Mammary epithelial cell (primary cell): ENCODE measurements at places on chromosomes 16 and 17.

- DNase-seq = peak; percentile 53
Observed at GRCh38 chr17:67156269-67157199, 88.5 kb downstream of the HELZ start.

GRCh38 chr16:51152691-51153576 lies 1.9 kb upstream of the SALL1 start:
- no peak for DNase-seq

GRCh38 chr16:21239646-21240045 lies 6.1 kb downstream of the ANKS4B start:
- DNase-seq = no peak

GRCh38 chr17:9788601-9789000 lies 2.8 kb downstream of the DHRS7C start:
- no peak for DNase-seq

DNA sequence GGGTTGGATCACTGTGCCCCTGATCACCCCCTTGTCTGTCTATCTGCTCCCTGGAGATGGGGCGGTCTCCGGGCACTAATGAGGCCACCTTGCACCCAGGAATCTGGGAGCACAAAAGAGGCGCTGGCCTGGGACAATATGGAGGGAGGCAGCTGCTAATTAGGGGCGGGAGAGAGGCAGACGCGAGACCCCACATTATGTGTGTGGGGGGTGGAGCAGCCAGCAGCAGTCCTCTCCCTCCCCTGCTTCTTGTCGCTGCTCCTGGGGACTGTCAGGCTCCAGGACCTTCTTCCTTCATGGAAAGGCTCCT lies 324 bp upstream of the HCRT start:
- no peak for DNase-seq

DNA sequence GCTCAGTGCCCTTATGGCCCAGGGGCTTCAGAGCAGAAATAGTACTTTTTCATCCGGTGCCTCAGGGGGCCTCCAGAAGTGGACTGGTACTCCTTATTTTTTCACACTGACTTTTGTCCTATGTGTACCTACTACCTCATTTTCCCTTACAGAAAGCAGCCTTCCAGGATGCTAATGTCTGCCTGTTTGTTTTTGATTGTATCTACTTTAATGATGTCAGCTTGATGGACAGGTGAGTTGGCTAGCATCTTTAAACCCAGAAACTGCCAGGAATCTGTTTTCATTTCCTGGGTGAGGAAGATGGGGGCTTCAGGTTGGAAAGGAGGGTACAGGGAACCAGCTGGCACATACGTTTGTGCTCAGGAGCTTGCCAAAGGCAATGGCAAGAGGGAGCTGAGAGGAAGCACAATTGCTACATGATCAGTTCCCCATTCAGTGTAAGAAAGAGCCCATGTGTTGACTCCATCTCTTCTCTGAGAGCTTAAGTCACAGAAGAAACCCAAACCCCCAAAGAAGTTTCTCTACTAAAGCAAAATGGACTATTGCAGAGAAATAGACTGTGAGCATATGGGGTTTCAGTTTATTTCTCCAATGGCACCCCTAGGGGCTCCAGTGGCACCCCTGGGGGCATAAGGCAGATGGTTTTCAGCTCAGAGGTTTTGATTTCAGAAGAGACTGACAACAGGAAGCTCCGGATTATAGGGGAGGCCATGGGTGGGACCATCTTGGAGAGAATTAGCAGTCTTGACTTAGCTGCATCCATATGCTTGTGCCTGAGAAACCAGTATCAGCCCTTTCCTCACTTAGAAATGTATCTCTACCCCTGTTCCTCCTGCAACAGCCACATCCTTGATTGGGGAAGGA lies 16.3 kb downstream of the LIG3 start:
- no peak for DNase-seq

DNA sequence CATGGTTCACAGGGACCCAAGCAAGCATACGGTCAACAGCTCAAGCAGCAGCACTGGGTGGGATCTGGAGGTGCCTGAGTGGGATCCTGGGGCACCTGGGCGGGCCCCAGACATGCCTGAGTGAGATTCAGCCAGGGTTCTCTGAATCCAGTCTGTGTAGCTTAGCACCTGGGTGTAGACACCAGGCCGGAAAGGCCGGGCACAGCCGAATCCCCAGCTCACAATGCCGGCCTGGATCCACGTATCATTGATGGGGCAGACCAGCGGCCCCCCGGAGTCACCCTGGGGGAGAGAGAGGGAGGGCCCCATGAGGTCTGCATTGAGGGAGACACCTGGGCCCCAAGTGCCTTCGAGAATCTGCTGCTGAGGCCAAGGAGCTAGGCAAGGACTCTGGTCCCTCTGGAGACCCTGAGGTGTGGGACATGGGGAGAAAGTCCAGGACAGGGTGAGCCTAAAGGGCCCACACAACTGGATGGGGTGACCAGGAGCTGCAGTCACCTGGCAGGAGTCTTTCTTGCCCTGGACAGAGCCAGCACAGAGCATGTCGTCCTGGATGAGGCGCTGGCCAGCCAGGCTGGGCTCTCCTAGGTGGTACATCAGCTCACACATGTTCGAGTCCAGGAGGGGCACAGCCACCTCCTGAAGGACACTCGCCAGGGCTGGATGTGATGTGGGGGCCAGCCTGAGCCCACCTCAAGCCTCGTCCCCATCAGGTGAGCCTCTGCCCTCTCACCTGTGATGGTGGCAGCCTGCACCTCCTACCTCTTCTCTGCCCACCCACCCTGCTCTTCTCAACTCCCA lies 9.7 kb downstream of the ZG16B start:
- no peak for DNase-seq

DNA sequence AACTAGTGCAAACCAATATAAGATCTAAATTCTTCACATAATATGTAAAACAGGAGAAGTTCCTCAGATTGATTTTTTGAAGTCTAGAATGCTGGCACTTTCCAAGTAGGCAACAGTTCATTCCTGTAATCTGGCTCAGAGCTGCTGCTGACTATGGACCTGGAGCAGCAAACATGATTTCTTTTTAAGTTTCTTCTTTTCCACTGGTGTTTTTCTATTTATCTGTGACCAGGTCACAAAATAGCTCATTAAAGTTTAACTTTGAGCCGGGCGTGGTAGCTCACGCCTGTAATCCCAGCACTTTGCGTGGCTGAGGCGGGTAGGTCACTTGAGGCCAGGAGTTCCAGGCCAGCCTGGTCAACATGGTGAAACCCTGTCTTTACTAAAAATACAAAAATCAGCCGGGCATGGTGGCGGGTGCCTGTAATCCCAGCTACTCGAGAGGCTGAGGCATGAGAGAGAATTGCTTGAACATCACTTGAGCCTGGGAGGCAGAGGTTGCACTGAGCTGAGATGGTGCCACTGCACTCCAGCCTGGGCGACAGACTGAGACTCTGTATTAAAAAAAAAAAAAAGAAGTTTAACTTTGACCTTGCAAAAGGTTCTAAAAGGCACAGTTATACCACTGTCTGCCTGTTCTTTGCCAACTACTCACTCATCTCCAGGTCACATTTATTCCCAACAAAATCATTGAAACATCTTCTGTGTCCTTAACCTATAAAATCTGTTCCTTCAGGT lies 29.4 kb upstream of the SLC13A2 start:
- no peak for DNase-seq

GRCh38 chr17:52995881-52996280 lies 826.8 kb upstream of the KIF2B start:
- no peak for DNase-seq
